ENCODE measurements at places on chromosomes 2 and 18.

DNA sequence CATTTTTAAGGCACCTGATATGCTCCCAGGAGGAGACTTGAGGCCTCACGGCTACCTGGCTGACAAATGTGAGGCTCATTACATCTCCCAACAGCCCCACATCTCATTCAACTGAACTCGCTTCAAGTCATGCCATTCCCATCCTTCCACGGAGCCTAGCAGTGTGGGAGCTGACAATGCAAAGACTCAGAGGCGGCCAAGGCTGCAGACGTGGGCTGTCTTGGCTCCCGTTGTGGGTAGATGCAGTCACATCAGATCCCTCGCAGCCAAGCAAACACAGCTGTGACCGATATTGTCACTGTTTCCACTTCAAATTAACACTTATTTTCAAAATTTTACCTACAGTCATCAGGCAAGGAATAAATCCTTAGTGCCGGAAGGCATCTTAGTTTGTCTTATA is 64.0 kb upstream of the TRIB2 start:
- DNase-seq, result no peak

DNA sequence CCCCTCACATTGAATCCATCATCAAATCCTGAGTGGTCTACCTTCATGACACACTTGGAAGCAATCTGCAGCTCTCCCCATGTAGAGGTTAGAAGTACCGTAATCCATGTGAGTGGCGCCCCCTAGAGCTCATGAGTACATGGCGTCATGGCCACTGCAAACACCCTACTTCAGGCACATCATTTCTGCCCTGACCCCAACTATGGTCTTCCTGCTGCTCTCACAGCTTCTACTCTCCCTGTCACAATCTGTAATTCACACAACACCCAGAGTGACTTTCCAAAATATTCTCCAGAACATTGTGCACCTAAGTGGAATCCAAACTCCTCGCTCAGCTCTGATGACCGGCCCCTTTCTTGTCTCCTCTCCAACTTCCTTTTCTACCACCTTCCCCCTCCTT is 141.9 kb downstream of the ANKRD44 start:
- peak; percentile 64 for DNase-seq

GRCh38 chr2:218260742-218261422 is at the start of gene GPBAR1:
Gene GPBAR1 (plus strand): TSS chr2:218261015. CDS start chr2:218262725, 1,710 bp downstream.
- DNase-seq, result peak; percentile 36

DNA sequence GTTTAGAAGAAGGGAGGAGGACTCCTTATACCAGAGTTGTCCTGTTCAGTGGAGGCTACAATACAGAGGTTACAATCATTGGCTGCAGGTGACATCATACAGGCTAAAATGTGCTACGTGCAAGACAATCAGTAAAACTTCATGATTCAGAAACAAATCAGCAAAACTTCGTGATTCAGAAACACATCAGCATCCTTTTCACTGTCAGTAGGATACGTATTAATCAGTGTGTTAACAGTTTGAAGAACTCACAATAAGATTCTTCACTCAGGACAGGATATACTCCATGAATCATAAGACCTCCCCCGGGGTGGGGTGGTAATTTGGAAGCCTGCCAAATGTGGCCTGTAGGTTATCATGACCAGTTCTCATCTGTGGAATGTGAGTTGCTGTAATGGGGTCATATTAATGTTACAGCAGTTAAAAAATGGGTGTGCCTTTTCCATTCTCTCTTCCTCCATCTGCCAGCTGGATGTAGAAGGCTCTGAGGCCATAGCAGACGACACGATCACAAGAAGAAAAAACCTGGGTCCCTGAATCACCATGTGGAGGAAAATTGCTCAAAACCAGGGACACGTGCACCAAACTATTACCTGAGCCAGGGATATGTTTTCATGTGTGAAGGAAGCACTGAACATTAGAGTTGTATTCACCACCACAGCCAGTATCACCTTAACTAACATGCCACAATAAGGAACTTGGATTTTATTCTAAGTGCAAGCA is 134.8 kb upstream of the CREB1 start:
- DNase-seq, result peak; percentile 89

DNA sequence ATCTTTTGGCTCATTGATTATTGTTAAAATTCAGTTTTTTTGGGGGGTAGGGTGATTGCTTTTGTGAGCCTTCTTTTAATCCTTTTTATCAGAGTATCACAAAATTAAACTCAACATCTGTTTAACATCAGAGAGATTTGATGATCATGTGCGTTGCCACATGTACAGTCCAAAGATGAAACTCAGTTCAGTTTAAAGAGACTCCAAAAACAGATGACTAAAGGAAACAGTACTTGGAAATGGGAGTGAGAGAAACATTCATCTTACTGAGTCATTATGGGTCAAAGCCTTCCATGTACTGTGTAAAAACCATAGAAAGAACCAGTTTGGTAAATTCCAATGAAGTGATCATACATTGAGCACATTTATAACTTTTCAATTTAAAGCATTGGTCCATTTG is 53.0 kb downstream of the LYPD6 start:
- DNase-seq, result peak; percentile 45
